ENCODE measurements at places on chromosomes 13 and 19. TPM values are rescaled to one million over a fixed set of nuclear protein-coding genes. Genes with fewer than 3 reads are reported as not detected.
A peak's percentile ranks its signal among the peaks of the same experiment; 100 is the strongest.

DNA sequence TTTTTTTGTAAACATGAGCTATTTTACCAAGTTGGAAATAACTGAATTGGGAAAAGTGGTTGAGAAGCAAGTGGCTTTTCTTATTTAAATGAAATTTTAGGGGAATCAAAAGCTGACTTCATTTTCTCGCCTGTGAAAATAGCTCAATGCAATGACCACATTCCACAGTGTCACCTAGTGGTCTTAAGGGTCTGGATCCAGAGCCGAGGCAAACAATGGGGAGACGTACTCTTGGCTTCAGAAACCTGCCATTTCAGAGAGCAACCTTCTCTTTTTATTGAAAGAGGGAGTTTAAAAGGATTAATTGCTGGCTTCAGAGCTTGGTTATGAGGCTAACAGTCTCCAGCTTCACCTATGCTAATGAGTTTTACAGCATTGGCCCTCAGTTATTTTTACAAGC is 39.7 kb upstream of the RXFP2 start:
- peak; percentile 17 for DNase-seq

ADGRE1 gene
- 0.16 TPM for polyA plus RNA-seq

DNA sequence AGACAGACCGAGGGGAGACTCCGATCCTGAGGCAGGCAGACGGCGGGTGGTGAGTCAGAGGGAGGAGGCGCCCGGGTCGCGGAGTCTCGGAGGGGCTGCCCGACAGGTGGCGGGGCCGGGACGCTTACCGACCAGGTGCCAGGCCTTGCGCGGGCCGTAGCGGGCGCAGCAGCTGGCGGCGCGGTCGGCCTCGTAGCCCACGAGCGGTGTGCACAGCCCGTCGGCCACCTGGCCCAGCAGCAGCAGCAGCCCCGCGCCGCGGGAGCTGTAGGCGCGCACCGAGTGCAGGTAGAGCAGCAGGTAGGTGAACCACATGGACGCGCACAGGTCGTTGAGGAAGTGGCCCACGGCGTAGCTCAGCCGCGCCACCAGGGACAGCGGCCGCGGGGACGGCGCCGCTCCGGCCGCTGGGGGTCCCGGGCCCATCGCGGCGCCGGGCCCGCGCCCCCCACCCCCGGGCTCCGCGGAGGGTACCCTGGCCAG is 367 bp downstream of the MFSD12 start:
- no peak for DNase-seq

DNA sequence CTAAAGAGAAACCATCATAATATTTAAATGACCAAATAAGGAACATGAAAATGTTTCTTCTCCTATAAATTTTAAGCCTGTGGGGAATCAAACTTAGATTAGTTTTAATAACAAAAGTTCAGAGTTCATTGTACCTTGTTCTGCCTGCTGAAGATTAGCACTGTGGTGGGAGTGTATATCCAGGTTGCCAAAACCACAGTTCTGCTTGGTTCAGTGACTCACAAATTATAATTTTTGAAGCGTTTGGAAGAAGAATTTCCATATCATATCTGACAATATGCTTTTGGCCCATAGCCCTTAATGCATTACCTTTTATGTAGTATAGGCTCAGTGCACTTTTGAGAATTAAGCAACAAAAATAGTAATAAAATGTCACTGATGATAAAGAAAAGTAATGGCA is 545.2 kb downstream of the GPC6 start:
- DNase-seq, result no peak

- DNase-seq, result peak; percentile 61
Observed at GRCh38 chr13:22915442-22916082, 265.2 kb upstream of the SGCG start.

DNA sequence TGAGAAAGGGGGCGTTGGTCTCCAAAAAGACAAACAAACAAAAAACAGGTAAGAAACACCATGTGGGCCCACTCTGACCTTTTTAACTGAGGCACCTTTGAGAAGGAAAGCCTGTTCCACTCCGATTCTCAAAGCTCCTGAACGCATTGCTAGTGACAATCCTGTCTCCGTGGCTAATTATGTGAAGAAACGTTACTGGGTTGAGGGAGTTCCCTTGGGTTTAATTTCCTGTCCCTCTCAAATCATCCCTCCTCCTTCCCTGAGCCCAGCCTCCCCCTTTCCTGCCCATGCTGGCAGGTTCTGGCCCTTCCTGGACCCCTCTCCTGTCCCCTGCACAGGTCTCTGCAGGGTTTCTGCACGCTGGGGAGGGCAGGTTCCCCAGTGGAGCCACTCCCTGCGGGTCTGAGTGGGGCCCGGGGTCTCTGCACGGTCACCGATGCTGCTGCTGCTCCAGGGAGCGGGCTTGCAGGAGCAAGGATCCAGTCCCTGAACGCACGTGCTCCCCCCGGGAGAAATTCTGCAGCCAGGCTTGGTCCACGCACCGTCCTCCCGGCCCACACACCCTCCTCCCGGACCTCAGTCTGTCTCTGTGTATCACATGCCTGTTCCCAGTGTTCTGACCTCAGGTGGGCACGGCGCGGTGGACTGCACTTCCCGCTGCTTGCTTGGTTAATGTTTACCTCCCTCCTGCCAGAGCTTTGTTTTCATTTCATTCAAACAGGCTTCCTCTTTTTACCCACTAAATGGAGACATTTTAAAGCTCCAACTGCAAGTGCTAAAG is 76.4 kb upstream of the MCF2L start:
- peak; percentile 72 for DNase-seq

GRCh38 chr13:113756441-113757097 is 2.5 kb upstream of the TMEM255B start:
- DNase-seq, result no peak

DNA sequence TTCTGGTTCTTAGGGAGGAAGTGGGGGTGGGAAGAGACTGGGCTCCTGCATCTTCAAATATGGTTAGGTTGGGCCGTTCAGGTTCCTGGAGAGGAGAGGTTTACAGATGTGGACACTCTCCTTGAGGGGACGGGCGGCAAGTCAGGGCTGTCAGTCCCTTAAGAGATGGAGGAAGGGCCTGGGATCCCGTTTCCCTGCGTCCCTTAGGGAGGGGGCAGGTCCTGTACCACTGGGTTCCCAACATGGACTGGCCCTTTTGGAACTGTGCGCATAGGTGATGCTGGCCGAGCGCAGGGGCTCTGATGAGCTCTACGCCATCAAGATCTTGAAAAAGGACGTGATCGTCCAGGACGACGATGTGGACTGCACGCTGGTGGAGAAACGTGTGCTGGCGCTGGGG is 10.9 kb upstream of the CACNG7 start:
- no peak for DNase-seq

DNA sequence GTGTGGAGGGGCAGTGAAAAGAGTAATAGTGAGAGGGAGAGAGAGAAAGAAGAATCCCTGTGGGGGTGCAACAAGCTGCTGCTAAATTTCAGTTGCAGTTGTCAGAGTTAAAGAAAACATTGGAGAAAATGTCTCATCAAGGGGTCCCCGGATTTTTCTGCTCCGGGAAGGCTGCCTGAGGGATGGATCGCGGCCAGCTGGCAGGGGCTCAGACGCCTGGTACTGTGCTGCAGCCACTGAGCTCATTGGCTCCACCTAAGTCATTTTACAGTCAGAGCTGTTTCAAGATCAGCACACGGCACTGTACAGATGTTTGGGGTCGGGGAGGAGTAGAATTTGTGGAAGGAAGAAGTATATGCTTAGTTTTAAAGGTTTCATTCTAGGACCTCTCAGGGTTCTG is 106.2 kb downstream of the SHISA2 start:
- no peak for DNase-seq

- no peak for DNase-seq
Observed at GRCh38 chr19:1068009-1069001, 1.3 kb downstream of the ARHGAP45 start.

GRCh38 chr13:112900226-112900600 is 68.8 kb upstream of the MCF2L start:
- DNase-seq, result no peak

DNA sequence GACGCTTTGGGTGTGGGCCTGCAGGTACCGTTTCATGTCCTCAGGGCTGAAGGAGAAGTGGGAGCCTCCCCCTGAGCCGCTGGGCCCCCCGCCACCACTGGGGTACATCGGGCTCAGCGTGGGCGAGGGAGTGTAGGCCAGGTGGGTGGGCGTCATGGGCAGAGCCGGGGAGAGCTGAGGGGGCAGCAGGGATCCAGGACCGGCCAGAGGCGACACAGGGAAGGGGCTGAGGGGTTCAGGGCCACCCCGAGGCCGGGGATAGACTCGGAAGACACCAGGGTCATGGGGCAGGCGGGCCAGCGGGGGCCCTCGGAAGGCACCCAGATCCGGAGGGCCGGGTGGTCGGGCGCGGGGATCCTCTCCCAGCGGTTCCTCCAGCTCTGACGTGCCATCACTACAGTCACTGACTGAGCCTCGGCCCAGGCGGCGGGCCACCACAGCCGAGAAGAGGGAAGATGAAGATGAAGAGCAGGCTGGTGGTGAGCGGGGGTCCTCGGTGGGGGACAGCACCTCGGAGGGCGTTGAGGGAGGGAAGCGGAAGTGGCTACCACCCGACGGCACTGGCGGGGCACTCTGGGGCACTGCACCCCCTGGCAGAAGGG is 5.7 kb downstream of the ERF start:
- DNase-seq, result no peak

- DNase-seq, result no peak
Observed at GRCh38 chr13:62142048-62142447, 726.4 kb upstream of the PCDH20 start.

GRCh38 chr13:113915786-113916329 is 52.0 kb upstream of the GAS6 start:
- no peak for DNase-seq

DNA sequence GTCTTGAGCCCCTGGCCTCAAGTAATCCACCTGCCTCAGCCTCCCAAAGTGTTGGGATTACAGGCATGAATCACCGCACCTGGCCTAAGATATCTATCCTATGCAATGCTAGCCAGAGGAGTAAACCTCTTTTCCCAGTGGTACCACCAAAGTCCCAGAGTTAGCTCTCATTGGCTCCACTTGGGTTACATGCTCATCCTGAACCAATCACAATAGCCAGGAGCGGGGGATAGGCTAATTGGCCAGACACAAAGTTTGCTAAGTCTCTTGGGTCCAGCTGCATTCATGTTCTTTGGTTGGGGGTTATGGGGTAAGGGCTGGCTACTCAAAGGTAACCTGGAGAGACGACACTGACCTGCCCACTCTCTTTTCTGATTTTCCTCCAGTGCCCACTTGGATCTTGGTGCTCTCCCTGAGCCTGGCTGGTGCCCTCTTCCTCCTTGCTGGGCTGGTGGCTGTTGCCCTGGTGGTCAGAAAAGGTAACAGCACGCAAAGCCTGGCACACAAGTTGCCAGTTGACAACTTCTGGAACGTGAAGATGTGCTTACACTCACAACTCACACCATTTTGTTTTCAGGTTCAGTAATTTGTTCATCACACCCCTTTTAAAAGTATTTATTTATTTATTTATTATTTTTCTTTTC is 7.8 kb downstream of the C19orf38 start:
- DNase-seq, result no peak

ZNF534 gene
- 1.2 TPM for polyA plus RNA-seq

DNA sequence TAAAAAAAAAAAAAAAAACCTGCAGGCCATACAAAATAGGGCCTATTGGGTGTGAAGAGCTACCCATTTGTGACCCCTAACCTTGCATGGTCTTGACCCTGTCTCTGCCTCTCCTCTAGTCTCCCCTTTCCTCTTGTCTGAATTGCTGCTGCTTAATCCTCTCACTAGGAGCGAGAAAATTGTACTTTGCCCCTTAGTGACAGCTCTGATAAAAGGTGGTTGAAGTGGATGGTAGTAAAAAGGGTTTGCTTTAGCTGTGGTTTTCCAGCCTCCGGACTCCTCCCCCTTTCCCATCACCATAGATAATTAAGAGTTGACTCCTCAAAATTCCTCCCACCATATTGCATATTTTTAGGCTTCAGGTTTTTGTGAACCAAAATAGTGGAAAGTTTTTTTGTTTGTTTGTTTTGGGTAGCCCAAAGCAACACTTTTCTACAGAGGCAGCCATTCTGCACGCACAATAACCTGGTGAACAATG is 23.5 kb downstream of the ACTN4 start:
- no peak for DNase-seq

IGFLR1 gene
- 2.1 TPM for polyA plus RNA-seq

DNA sequence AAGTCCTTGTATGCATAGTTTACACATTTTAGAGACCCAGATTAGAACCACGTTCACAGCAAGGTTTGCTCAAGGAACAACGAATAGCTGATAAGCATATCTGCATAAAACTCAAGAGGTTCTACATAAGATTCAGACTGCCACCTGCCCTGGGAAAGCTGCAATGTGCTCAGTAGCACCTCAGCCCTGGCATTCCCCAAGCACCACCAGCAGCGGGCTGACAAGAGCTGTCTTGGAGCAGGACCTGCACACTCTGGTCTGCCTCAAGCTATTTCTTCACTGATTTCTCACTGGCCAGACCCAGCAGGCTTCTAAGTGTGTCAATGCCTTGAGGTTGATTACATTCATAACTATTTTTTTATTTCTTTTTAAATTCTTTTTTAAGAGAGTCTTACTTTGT is 65.8 kb upstream of the UQCRFS1 start:
- DNase-seq, result no peak

CGB2 gene
- polyA plus RNA-seq, result not detected

CEACAM19 gene
- 24.7 TPM for polyA plus RNA-seq

KLF5 gene
- polyA plus RNA-seq, result 32.3 TPM

CYP4F12 gene
- 1.2 TPM for polyA plus RNA-seq

- DNase-seq, result peak; percentile 61
Observed at GRCh38 chr13:111629926-111630325, 309.5 kb downstream of the TEX29 start.

GRCh38 chr13:52944697-52945096 is 83.9 kb upstream of the OLFM4 start:
- DNase-seq, result no peak

DNA sequence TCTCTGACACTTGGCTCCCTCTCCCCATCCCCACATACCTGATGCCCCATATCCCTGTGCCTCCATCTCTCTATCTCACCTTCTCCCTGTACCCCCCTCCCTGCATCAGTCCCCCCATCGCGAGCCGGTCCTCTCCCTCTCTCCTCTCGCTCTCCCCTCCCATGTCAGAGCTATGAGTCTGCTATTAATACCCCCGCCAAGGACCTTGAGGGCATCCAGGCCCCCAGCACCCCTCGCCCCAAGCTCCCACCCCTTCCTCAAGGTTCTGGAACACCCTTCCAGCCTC is 1.6 kb downstream of the GRIN2D start:
- DNase-seq, result no peak

DNA sequence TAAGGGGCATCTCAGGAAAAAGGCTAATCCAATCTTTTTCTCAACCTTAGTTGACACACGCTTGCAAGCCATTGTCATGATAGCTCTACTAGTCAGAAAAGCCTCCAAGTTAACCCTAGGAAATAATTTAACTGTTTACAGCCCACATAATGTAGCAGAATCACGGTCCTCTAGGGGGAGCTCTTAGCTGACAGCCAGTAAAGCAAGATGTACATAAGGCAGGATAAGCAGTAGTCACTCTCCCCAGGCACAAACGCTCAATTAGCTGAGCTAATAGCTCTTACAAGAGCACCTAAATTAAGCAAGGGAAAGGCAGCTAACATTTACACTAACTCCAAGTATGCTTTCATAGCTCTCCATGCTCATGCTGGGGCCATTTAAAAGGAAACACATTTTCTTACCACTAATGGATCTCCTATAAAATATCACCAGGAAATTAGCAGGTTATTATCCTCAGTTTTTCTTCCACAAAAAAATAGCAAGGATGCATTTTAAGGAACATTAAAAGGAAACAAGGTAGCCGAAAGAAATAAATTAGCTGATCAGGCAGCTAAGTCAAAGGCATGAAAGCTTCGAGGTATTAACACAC is 33.7 kb upstream of the ZSCAN5A start:
- no peak for DNase-seq

PRDX2 gene
- 365 TPM for polyA plus RNA-seq

- no peak for DNase-seq
Observed at GRCh38 chr13:31195616-31196015, 4.2 kb upstream of the B3GLCT start.

THSD1 gene
- 8.0 TPM for polyA plus RNA-seq
